Activated naive CD4-positive, alpha-beta T cell treated with anti-CD3 and anti-CD28 coated beads for 36 hours (primary cell): ENCODE measurements at places on chromosomes 3 and 15. TPM values are rescaled to one million over a fixed set of nuclear protein-coding genes. Genes with fewer than 3 reads are reported as not detected.

The LYZL4 gene
- not detected for total RNA-seq

The GOLGA8S gene
- total RNA-seq, result 0.05 TPM

The IL16 gene
- total RNA-seq, result 38.8 TPM

GRCh38 chr3:23129117-23129516 is 74.0 kb upstream of the UBE2E2 start:
- no peak for DNase-seq

GRCh38 chr15:57927091-57927631 is 138.3 kb downstream of the ALDH1A2 start:
- no peak for DNase-seq

- DNase-seq, result no peak
Measured at GRCh38 chr3:143831994-143832393, 16.3 kb downstream of the SLC9A9 start.

DNA sequence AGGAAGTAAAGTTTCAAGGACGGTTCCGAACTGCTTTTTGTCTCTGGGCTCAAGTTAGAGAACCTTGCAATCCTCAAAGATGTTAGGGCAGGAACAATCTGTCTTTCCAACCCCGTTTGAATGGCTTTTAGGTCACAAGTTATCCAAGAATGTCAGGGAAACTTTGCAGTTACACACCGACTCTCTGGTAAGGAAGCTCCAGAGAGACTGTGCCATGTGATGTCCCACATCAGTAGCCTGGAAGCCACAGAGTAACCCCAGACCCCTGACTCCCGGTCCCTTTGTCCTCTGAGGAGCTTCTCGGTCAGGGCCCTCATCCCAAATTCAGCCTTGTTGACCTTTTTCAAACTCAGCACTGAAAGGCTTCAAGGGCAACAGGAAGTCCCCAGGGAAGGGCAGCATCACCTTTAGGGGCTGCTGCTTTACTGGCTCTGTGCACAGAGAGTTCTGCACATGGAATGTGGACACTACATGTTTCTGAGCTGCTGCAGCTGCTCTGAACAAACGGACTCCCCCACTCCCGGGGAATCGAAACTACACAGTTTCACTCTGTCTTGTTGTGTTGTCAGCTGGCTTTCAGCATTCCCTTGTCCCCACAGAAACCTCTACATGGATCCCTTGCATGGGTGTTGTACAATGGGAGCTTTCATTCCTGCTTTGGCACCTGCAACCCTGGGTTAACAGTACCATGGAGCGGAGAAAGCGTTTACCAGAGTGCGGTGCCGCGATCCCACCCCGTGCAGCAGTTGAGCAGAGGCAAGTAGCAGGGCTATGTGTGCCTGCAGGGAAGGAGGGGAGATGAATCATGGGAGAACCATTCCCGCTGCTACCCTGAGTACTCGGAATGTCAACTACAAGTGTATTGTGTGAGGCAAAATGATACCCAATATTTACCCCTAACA is 408.2 kb upstream of the THBS1 start:
- no peak for DNase-seq

DNA sequence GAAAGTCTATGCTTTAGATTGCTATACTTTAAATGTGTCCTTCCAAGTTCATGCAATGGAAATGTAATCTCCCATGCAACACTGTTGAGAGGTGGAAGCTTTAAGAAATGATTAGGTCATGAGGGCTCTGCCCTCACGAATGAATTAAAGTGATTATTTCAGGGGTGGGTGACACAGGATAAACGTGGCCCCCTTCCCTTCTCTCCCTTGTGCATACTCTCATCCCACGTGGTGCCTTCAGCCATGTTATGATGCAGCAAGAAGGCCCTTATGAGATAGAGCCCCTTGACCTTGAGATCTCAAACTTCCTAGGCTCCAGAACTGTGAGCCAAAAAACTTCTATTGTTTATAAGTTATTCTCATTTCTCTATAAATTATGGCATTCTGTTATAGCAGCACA is 183.3 kb downstream of the TNIK start:
- no peak for DNase-seq

GRCh38 chr3:9622438-9622837 is 26.9 kb upstream of the MTMR14 start:
- no peak for DNase-seq

- DNase-seq, result peak; percentile 21
Measured at GRCh38 chr3:8768364-8769087, 887 bp downstream of the OXTR start.

DNA sequence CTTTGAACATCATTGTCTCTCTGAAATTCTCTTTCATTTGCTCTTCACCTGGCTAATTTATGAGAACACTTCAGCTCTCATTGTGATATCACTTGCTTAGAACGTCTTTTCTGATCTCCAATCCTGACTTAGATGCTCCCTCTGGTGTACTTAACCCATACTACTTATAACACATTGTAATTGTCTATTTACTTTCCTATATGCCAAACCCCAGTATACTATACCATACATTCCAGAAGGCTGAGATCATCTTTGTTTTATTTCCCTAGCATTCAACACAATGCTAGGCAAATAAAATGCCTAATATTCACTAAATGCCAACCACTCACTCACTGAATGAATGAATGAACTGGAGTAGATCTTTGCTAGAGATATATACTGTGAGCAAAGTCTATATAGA is 27.0 kb upstream of the PEX5L start:
- no peak for DNase-seq

GRCh38 chr3:51099794-51100535 is 285.1 kb upstream of the MANF start:
- peak; percentile 49 for DNase-seq

DNA sequence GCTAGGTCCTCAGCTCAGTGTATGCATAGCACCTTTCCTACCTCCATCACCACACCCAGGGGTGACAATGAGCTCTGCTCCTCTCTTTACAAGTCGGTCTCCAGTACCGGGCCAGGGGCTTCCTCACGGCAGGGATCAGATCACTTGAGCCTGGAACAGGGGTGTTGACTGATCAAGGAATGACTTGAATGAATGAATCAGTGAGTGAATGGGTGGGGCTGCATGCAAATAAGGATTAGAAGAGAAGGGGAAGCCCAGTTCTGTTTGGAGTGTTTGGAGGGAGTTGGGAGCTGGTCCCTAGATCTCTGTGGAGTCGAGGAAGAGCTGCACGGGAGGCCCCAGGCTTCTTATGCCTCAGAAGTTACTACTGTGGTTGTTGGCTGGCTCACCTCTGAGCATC is 87.0 kb downstream of the TMEM266 start:
- no peak for DNase-seq
